NT2/D1 (cell line): ENCODE measurements at places on chromosomes 1 and 21.

DNA sequence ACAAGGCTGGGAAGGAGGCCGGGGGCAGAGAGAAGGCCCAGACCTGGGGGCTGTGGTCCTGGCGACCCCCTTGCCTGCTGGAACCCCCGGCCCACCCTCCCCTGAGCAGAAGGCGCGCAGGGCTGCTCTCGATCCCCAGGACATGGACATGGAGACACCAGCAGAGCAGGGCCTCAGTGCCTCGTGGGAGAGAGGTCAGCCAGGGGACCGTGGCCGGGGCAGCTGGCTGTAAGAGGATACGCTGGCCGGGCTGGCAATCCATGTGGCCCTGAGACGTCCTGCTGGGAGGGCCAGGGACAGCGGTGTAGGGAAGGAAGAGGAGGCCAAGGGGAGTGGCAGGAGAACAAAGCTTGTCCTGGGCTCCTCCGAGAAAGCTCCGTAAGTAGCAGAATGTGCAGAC is 132.2 kb downstream of the CASZ1 start:
- DNase-seq = no peak

GRCh38 chr21:36544545-36544944 is 64.6 kb upstream of the CLDN14 start:
- no peak for DNase-seq

DNA sequence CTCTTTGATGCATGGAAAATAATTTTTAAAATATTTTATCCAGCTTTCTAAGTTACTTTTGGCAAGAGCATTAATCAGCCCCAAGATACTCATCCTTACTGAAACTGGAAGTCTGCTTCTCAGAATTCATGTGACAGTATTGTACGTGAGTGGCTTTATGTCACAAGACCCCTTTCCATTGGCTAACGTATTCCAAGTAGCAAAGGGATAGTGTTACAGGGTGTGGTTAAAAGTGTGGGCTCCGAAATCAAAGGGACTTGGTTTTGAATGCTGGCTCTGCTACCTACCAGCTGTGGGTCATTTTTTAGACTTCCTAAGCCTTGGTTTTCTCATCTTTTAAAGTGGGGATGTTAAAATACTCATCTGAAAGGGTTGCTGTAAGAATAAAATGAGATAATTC is 91.7 kb downstream of the RHOU start:
- DNase-seq = no peak

GRCh38 chr1:22846458-22846857 is 126.2 kb downstream of the LACTBL1 start:
- DNase-seq = no peak

GRCh38 chr1:232333419-232333767 is 296.5 kb downstream of the SIPA1L2 start:
- DNase-seq = no peak

DNA sequence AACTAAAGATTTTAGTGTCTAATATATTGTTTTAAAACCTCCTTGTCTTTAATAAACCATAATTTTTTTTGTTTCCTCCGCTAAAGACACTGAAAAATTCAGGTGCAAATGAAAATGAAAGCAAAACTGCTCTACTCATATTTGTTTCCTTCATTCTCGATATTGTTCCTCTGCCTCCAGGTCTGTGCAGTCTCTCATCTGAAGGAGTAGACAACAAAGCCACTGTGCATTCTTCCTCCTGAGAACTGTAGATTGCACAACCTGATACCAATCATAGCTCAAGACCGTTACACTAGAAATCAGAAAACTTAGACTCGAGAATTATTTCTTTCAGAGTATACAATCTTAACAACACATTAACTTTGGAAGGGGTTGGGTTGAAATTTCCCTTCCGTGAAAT is 373.1 kb upstream of the CXADR start:
- no peak for DNase-seq

- no peak for DNase-seq
Observed at GRCh38 chr1:39545531-39545930, 31.1 kb downstream of the PABPC4 start.

- DNase-seq = no peak
Observed at GRCh38 chr1:244273845-244274619, 177.7 kb downstream of the ADSS2 start.

DNA sequence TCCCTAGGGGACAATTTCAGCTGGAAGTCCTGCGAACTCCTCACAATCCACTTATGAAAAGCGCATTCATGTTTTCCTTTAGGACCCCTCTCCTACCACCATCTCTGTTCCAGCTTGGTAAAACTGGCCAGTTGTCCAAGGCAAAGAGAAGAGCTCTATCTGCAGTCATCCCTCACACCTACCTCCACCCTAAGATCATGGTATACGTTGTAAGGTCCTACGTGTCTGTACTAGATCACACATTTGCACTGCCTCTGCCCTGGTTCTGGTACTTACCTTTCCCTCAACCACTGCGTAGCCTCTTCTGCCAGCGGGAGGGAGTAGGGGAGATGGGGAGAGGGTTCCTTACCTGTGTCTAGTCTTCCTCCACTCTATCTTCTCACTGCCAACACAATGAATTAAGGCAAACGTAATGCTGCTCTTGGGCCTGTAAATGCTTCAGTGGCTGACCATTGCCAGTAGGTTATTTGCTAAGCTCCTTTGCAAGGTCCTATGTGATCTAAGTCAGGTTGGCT is 739 bp upstream of the NUP133 start:
- DNase-seq = no peak

GRCh38 chr1:183470147-183470960 is 1.9 kb upstream of the SMG7 start:
- peak; percentile 57 for DNase-seq

- DNase-seq = no peak
Observed at GRCh38 chr1:110012100-110012780, 22.2 kb upstream of the STRIP1 start.

- no peak for DNase-seq
Observed at GRCh38 chr1:58896246-58897183, 112.7 kb upstream of the JUN start.

DNA sequence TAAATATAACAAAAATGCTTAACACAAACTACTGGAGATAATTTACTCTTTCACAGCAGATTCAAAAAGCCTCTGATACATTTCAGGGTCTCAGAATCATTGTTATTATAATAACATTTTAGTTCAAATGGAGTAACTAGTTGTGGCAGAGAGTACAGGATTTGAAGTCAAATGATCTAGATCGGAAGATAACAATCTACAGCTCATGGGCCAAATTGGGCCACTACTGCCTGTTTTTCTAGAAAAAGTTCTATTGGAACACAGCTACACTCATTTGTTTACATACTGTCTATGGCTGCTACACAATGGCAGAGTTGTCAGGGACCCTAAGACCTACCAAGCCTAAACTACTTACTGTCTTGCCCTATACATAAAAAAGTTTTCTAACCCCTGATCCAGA is 63.6 kb downstream of the ELAVL4 start:
- no peak for DNase-seq

GRCh38 chr1:207565546-207566468 is 69.8 kb downstream of the CR1 start:
- no peak for DNase-seq

GRCh38 chr1:215005656-215006345 is 76.7 kb upstream of the KCNK2 start:
- DNase-seq = no peak

- DNase-seq = no peak
Observed at GRCh38 chr1:43531107-43531905, 623 bp downstream of the PTPRF start.

GRCh38 chr1:54528613-54529012 is 19.4 kb upstream of the ACOT11 start:
- DNase-seq = no peak

GRCh38 chr1:57116871-57117270 is 151.1 kb upstream of the C8B start:
- DNase-seq = no peak

GRCh38 chr21:27154451-27155129 is 187.7 kb upstream of the ADAMTS5 start:
- DNase-seq = no peak

DNA sequence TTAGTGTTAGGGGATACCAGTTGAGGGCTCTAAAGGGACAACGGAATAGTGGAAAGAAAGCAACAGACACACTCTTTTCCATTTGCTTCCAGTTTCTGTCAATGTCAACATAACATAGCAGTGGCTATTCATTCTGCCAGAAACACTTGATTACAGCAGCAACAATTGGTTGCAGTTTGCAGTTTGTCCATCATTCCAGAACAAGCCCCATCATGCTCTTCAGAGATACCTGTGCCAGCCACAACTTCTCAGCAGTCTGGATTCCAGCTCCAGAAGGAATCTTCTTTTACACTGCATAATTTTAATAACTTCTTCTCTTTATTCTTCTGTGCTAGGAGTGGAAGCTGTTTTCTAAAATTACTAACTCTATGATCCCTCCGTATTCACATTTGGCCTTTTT is 1521.4 kb downstream of the PLA2G4A start:
- no peak for DNase-seq

- DNase-seq = no peak
Observed at GRCh38 chr1:177092001-177092400, 72.5 kb downstream of the ASTN1 start.

DNA sequence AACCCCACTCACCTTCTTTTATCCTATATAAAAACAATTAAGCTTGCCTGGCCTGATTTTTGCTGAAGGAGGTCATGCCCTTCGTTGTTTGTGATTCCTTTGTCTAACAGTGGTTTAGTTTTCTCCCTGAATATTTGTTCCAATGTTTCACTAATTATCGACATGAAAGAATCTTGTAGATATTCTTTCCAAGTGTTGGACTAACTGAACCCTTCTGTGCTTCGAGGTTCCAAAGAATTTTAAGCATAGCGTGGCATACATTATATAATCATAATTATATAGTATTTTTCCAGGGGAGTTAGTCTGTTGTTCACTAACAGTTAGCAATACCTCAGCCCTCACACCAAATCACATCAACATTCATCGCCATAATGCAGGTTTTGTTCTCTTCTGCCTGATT is 418.9 kb upstream of the ADGRL2 start:
- DNase-seq = no peak

DNA sequence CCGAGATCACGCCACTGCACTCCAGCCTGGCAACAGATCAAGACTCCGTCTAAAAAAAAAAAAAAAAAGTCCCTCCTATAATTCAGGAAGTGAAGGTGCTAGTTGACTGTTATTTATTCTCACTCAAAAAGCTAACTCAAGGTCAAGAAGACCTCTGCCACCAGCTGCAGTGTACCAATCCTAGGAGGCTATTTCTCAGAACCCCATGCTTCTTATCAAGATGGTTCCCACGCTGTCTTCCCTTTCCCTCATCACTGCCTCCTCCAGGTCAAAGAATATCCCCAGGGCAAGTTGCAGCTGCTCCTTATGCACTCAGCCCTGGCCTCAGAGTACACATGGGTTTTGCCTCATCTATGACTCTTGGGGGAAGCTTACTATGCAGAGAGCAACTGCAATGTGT is 53.6 kb downstream of the RERE start:
- no peak for DNase-seq

DNA sequence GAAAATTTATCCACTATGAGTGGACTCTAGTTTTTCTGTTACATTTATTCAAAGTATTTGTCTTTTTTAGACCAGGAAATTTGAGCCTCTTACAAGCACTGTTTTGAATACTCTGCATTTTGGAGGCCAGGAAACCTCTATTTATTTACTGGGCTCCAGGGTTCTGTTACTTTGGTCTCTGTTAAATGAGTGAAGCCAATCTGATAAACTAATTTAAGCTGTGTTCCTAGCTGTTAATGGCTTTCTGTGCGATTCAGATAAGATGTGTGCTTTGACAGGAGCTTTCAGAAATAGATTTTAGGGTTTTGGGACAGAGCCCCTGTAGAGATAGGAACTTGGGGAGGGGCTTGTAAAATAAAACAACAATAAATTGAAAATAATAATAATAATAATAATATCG is 23.9 kb downstream of the ACKR1 start:
- no peak for DNase-seq

- no peak for DNase-seq
Observed at GRCh38 chr1:86701731-86702130, 2.6 kb upstream of the SH3GLB1 start.

- DNase-seq = peak; percentile 75
Observed at GRCh38 chr1:93447481-93448291, at the start of gene FNBP1L. TSS of gene FNBP1L (plus strand) at chr1:93448118. CDS start at chr1:93448282, 164 bp downstream.

DNA sequence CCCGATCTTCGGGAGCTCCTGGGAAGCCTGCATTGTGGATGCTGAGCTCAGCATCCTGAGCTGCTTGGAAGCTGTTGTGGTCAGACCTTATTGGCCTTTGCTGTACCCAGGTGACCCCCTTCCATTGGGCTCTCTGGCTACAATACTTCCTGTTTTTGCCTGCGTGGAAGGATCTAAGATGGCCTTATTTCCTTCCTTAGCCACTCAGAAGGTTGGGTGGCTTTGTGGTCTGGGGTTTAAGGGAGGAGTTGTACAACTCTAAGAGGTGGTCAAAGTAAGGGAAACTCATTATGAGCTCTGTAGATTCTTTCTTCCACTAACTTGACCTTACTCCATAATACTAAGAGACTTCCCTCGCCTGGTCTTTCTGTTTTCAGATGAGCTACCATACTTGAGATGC is 17.7 kb downstream of the PFKFB2 start:
- no peak for DNase-seq

DNA sequence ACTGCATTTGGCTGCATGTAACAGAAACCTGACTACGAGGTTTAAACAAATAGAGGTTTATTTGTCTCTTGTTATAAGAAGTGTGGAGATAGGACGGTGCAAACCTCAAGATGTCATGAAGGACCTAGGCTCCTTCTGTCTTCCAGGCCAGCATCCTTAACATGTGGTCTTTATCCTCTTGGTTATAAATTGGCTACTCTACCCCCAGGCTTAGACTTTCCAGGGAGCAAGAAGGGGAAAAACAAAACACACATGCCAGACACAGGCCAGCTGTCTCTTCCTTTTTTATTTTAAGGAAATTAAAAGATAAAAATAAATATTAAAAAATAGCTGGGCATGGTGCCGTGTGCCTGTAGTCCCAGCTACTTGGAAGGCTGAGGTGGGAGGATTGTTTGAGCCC is 51.3 kb upstream of the PRELP start:
- DNase-seq = no peak

- DNase-seq = no peak
Observed at GRCh38 chr21:41823166-41823565, 56.0 kb downstream of the PRDM15 start.

DNA sequence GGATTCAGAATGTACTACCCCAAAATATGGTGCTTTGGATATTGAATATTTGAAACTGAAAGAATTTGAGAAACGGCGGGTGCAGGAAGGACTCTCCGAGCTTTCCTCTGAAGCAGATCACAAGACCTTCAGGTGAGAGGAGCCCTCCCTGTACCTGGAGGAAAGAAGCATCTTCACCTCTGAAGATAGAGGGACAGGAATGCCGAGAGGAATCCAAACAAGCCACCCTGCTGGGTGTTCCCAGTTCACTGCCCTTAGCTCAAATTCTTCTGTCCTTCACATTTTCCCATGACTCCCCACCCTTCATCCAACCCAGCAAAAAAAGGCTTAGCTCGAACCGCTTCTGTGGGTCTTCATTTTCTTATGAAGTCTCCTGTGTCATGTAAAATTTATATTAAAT is 18.2 kb upstream of the PADI2 start:
- no peak for DNase-seq
